ENCODE measurements at places on chromosomes 11 and 22.

- no peak for DNase-seq
These were observed 69.7 kb downstream of the SCN3B start for GRCh38 chr11:123584737-123585136.

DNA sequence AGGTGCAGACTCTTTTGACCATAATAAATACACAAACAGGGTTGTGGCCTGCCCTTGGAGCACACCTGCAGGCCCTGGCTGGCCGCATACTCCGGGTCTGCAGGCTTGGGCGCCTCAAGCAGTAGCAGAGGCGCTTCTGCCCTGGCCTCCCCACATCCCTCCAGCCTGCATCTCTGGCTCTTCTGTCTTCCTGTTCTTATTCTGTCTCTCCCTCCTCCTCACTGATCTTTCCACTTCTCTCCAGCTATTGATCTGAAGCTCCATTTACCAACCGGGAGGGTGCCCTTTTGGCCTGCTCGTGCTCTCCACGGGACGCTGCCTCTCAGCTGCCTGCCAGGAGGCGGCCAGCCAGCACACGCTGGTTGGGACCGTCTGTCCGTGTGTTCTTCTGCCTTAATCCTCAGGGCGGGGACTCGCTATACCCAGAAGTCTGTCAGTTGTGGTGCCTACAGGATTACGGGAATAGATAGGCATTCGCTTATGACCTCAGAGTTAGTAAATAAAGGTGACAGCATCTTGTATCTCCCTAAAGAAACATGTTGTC, 5.2 kb downstream of the UPB1 start:
- no peak for DNase-seq

DNA sequence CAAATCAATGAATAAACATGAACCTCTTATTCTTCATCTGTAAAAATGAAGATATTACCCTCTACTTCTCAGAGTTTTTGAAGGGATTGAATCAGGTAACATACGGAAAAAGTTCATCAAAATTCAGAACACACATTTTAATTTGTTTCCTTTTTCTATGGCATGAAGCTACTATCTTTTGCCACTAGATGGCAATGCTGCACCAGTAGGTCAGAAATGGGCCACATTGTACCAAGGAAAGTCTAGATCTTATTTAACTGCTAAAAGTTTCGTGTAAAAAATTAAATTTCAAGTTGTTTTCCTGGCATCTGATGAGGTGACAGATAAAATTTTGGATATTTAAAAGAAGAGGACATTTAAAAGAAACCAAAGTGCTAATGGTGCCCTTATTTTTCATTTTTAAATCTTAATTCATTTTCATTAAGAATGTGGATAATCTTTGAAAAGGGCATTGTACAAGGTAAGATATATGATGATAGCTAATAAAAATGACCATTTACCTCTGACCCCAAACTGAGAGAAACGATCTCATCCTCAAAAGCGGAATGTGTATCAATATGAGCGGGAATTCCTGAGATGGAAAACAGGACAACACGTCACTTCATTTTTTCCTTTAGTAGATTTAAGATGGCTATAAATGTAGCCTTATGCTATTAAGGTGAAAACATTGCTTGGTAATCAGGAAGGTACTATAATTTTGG, 16.1 kb downstream of the ALKBH8 start:
- DNase-seq: peak; percentile 37

GRCh38 chr22:45478108-45478771, 24.4 kb upstream of the FBLN1 start:
- no peak for DNase-seq

DNA sequence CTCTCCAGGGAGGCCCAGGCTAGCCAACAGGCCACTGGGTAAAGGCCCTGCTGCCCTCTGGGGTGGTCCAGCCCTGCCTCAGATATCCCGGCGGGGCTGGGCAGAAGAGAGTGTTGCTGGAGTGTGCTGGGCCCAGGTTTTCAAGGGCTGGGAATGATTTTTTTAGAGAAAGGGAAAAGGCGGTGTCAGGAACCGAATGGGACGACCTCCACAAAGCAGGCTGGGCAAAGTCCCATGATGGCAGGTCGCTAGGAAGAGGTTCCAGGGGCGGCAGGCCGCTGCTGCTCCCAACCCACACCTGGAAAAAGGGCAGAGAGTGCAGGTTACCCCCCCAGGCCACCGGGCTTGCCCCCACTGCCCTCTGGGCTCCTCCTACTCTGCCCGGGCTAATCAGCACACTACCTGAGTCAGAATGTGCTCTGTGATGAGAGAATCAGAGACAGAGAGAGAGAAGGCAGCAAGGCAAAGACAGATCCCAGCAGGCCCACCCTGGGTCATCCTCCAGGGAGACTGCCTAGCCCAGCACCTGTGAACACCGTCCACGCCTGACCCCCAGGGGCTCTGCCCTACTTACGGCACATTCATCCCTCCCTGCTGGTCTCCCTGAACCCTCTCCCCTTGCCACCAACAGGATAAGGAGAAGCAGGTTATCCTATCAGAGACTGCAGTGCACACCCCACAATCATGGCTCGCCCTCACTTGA, 4.6 kb downstream of the PATZ1 start:
- no peak for DNase-seq

GRCh38 chr11:62796281-62796680, 4.5 kb upstream of the TMEM223 start:
- DNase-seq: no peak

- no peak for DNase-seq
These were observed 122.2 kb upstream of the PDGFD start for GRCh38 chr11:104286129-104286528.

DNA sequence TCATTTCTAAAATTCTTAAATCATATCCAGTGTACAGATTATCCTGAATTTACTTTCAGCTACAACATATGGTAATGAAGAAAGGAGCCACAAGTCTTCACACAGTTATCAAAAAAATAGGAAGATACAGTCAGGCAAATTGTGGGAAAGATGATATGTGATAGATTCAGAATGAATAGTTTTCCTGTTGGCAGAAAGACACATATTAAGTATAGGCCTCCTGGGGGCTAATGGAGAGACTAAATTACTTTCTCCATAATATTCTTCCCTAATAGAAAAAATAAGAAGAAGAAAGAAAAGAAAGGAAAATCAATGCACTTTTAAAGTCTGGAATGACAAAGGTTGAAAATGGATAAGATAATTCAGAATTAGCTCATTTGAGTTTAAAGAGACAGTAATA, 2073.5 kb downstream of the LRRC4C start:
- no peak for DNase-seq

GRCh38 chr11:91129596-91129995, 906.7 kb upstream of the CHORDC1 start:
- DNase-seq: no peak

- DNase-seq: no peak
These were observed 102.7 kb downstream of the PHF21B start for GRCh38 chr22:44906999-44907644.

- peak; percentile 32 for DNase-seq
These were observed 3.8 kb upstream of the OR5A2 start for GRCh38 chr11:59429924-59430516.

- no peak for DNase-seq
These were observed 42.1 kb downstream of the PTPRJ start for GRCh38 chr11:48022445-48022844.

Data from NCI-H2029 treated with DMSO at 0.1 percent for 48 hours (cell line).